ENCODE measurements at places on chromosomes 7 and 10. TPM values are rescaled to one million over a fixed set of nuclear protein-coding genes. Genes with fewer than 3 reads are reported as not detected.

NME8 gene
- not detected for total RNA-seq

DNA sequence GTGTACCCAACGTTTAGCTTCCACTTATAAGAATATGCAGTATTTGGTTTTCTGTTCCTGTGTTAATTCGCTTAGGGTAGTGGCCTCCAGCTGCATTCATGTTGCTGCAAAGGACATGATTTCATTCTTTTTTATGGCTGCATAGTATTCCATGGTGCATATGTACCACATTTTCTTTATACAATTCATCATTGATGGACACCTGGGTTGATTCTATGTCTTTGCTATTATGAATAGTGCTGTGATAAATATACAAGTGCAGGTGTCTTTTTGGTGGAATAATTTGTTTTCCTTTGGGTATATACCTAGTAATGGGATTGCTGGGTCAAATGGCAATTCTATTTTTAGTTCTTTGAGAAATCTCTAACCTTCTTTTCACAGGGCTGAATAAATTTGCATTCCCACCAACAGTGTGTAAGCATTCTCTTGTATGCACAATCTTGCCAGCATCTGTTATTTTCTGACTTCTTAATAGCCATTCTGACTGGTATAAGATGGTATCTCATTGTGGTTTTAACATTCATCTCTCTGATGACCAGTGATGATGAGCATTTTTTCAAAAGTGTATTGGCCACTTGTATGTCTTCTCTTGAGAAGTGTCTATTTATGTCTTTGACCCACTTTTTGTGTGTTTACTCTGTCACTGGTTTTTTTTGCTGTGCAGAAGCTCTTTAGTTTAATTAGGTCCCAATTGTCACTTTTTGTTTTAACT is 72.5 kb upstream of the CC2D2B start:
- no peak for DNase-seq
- no peaks in the 10 kb centered on the region for H3K4me1 ChIP-seq
- H3K4me3 ChIP-seq: no peak overlapping the region
- no peak overlapping the region for H3K27ac ChIP-seq
- no peaks in the 10 kb centered on the region for H3K36me3 ChIP-seq
- H3K27me3 ChIP-seq: no peaks in the 10 kb centered on the region

DNA sequence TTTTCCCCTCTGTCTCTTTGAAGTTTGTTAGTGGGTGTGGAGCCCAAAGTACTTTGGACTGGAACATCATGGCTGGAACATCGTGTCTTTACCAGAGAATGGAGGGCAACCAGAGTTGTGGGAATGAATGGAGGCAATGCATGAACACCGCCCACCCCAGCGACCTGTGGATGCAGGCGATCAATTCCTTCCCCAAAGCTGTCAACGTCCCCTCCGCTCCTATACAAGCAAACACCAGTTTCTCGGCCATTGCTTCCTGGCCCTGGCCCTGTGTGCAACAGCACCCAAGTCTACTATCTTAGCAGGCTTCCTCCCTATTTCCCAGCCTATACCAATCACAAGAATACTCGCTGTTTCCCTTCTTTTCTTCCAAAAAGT is 62.6 kb downstream of the CARD11 start:
- DNase-seq: no peak
- no peaks in the 10 kb centered on the region for H3K27me3 ChIP-seq
- H3K4me3 ChIP-seq: no peak overlapping the region
- peaks cover 26% of the 10 kb centered on the region for H3K36me3 ChIP-seq

DNA sequence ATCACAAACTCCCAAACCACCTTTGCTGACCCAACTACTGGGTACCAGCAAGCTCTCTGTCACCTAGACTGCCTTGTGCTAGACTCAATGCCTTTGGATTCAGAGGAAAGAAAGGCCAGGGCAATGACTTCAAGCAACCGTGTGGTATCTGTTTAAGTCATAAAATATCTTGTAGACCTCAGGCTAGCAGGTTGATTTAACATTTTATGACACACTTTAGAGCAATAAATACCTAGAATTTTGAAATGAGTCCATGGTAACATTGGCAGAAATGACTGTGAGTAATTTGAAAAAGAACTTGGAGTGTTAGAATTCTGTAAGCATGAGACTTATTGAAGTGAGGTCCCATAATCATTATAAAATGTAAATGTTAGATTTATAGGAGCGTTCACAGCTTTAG is 87.2 kb downstream of the TWIST1 start:
- no peaks in the 10 kb centered on the region for H3K4me1 ChIP-seq
- no peaks in the 10 kb centered on the region for H3K36me3 ChIP-seq
- H3K4me3 ChIP-seq: no peak overlapping the region
- H3K27ac ChIP-seq: no peak overlapping the region
- H3K27me3 ChIP-seq: no peaks in the 10 kb centered on the region
- no peak for DNase-seq

DNA sequence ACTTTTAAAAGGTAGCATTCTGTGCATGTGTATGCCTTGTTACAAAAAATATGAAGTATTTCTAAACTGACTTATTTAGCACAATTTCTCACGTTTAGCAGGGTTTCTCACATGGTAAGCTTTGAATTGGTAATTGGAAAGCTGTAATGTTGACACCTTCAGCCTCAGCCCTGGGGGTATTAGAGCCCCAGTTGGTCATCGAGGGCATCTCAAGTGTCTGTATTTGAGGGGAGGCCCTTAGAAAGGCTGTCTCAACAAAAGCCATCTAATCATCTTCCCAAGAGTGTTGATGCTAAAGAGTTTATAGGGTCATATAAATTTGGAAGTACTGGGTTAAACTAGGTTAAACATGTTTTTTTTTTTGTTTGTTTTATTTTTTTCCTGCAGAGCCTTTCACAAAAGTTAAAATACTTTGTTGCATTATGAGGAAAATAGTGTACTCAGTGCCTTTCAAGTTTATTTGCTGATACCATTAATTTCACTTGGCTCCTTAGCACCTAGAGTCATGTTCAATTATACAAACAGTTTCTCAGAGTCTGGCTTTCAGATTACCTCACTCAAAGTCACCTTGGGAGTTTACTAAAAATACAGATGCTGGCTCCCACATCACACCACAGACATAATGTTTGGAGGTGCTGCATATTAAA is 134.0 kb downstream of the CD36 start:
- no peaks in the 10 kb centered on the region for H3K36me3 ChIP-seq
- H3K4me1 ChIP-seq: no peaks in the 10 kb centered on the region
- no peak overlapping the region for H3K27ac ChIP-seq

DNA sequence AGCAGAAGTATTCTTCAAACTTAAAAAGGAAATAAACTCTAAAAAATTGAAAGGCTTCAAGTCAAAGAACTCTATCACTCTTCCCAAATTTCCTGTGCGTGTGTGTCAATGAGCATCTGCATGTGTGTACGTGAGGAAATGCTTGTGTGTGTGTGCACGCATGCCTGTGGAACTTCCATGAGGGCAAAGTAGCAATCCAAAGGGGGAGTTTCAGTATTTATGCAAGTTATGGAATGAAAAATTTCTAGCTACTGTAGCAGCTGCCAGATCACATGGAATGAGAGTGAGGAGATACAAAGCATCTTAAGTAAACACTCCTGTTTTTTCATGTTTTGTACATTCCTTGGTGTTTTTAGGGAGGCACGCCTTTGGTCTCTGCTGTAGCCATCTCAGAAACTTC is 152.6 kb downstream of the RAPGEF5 start:
- no peaks in the 10 kb centered on the region for H3K36me3 ChIP-seq
- no peak overlapping the region for H3K27ac ChIP-seq
- H3K4me1 ChIP-seq: no peaks in the 10 kb centered on the region
- no peak overlapping the region for H3K4me3 ChIP-seq
- DNase-seq: no peak

DNA sequence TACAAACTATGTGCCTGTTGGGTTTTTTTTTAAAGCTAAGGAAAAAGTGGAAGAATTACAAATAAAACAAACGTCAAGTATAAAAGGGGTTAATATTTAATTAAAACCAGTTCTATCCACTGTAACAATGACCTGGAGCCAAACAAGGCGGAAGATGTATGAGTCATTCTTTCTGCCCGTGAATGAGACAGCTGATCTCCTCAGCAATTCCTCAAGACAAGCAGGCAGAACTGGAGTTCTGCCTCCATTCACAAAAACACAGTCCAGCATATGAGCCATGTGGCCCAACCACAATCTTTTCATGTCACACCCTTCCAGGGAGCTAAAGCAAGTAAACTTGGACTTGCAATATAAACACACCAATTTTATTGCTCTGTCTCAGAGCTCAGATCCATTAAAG is 8.4 kb downstream of the ETV1 start:
- no peaks in the 10 kb centered on the region for H3K27me3 ChIP-seq
- no peak for DNase-seq
- H3K27ac ChIP-seq: no peak overlapping the region
- no peaks in the 10 kb centered on the region for H3K36me3 ChIP-seq

GRCh38 chr7:11681461-11681860 is 150.5 kb downstream of the THSD7A start:
- no peak overlapping the region for H3K4me3 ChIP-seq
- no peaks in the 10 kb centered on the region for H3K27me3 ChIP-seq
- no peak overlapping the region for H3K27ac ChIP-seq
- no peaks in the 10 kb centered on the region for H3K36me3 ChIP-seq
- H3K4me1 ChIP-seq: no peaks in the 10 kb centered on the region

DNA sequence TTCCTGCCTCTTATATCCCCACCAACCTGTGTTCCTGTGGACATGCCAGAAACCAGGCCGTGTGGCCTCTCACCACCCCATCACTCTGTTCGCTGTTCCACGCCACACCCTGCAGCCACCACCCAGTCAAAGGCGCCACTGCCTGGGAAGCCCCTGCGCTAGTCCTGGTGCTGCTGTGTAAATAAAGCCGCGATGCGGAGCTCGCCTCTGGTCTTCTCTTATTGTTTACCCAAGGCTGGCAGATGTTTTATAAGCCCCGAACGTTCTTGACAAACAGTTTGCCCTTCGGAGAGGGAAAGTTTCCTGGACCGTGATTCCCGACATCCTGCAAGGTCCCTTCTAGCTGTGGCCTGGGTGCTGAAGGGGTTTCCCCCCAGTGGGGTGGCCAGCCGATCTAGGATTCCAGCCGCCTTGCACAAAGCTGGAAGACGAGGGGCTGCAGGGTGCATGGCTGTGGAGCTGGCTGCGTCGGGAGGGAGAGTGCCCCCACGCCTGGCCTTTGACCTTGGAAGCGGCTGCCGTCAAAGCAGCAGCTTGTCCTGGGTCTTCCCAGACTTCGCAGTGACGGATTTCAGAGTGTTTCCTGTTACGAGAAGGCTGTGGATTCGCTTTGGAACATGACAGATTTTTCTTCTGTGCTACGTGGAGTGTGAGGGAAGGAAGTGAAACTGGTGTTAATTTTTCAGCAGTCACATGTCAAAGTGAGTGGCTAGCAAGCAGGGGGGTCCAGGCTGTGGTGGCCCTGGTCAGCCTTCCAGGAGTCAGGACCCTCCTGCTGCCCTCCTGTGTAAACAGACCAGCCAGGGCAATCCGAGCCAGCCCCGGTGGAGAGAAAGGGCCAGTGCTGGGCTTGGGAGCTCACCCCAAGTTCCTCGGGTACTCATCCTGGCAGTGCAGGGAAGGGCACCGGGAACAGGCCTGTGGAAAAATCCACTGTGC is 61.6 kb downstream of the LHPP start:
- H3K4me1 ChIP-seq: no peaks in the 10 kb centered on the region
- no peaks in the 10 kb centered on the region for H3K27me3 ChIP-seq
- H3K4me3 ChIP-seq: no peak overlapping the region
- H3K27ac ChIP-seq: no peak overlapping the region
- H3K36me3 ChIP-seq: no peaks in the 10 kb centered on the region
- no peak for DNase-seq

DNA sequence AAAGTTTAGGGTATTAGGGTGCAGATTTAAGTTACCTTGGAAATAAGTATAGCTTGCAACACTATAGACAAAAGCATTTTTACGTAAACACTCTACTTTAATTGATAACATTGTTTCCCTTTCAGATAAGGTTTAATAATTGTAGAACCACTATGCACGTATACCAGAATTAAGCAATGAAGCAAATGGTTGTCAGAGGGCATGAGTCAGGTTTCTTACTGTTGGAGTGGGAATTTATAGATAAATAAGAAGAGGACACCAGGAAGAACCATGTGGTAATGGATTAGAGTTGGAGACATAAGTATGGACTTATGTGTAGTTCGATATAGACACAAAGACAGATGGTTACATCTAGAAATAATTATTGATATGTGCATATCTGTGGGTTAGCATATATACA is 355.6 kb downstream of the ETV1 start:
- H3K36me3 ChIP-seq: no peaks in the 10 kb centered on the region
- H3K4me3 ChIP-seq: no peak overlapping the region
- H3K27me3 ChIP-seq: no peaks in the 10 kb centered on the region
- DNase-seq: no peak

- H3K36me3 ChIP-seq: no peaks in the 10 kb centered on the region
- no peak overlapping the region for H3K4me3 ChIP-seq
- no peak overlapping the region for H3K27ac ChIP-seq
- no peaks in the 10 kb centered on the region for H3K27me3 ChIP-seq
- H3K4me1 ChIP-seq: no peaks in the 10 kb centered on the region
- no peak for DNase-seq
Measured at GRCh38 chr7:159092701-159093121, 52.0 kb downstream of the VIPR2 start.

DNA sequence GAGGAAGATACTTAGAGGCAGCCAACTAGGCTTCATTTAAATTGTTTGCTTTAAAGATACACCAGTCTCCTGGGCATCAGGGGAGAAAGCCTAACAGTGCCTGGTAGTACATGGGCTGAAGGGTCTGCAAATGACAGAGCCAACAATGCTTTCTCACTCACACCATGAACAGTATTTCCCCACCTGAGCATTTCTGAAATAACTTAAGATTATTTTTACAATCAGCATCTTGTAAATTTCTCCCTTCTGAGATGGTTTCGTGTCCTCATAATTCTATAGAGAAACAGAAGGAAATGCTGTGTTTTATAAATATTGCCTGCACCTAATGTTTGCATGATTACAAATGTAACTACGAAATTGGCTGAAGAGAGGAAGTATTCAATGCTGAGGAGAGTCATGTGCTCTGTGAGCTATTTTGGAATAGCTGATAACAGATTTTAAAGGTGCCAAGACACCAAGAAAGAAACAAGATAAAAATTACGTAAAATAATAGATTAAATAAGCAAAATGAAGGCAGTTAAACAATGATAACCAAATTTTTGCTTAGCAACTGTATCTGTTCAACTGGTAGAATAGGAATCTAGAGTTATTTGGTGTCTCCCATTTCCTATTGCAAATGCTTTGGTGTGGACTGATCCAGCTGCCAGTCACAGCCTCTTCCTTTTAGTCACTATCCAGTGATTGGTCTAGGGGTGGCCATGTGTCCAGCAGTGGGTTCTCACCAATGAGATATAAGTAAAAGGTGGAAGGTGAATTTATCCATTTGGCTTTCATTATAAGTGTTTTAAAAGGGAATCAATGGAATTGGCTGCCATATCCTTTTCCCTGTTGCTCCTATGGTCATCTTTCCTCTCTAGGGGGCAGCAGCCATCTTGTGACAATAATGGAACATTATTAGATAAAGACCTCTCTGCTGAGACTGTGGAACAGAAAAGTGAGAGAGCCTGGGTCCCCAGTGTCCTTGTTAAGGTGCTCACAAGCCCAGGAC is 167.9 kb upstream of the SLC26A5 start:
- no peaks in the 10 kb centered on the region for H3K27me3 ChIP-seq
- DNase-seq: no peak
- no peaks in the 10 kb centered on the region for H3K36me3 ChIP-seq

- peaks cover 5% of the 10 kb centered on the region for H3K4me1 ChIP-seq
- no peaks in the 10 kb centered on the region for H3K27me3 ChIP-seq
- no peak overlapping the region for H3K4me3 ChIP-seq
- no peaks in the 10 kb centered on the region for H3K36me3 ChIP-seq
- H3K27ac ChIP-seq: no peak overlapping the region
Measured at GRCh38 chr10:114879541-114880158, 58.1 kb downstream of the FHIP2A start.

All from CD4-positive, alpha-beta T cell (primary cell).